SHP77 treated with DMSO at 0.1 percent for 48 hours (cell line): ENCODE measurements at places on chromosomes 6 and 20.

DNA sequence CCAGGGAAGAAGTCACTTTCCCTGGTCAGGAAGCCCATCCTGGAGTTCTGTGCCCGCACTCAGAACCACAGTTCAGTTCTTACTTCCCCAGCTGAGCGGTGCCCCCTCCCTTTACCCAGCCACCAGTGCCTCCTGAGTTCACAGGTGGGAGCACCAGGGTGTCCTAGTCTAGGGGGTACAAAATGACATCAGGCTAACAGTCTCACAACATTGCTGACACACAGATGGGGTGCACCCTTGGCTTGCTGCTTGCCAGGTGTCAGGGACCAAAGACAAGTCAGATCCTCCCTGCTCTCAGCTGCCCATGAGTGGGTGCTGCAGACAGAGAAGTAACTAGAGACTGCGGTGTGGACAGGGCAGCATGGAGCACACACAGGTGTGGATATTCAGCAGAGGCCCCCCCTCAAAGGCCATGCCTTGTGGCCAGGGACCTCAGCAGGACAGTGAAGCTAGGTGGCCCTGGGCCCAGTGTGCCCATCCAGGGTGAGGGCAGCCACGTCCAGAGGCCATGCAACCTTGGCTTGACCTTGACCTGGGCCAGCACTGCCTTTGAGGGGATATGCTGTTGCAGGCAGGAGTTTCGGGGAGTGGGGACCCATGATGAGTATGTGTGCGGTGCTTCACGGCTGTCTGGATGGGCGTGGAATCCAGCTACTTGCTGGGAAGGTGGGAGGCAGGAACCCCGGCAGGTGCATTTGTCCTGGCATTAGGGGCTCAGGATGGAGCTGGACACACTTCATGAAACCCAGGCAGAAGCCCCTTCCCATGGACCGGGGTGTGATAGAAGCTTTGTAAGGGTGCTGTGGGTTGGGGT is 110.4 kb upstream of the FRMD1 start:
- no peak for DNase-seq

DNA sequence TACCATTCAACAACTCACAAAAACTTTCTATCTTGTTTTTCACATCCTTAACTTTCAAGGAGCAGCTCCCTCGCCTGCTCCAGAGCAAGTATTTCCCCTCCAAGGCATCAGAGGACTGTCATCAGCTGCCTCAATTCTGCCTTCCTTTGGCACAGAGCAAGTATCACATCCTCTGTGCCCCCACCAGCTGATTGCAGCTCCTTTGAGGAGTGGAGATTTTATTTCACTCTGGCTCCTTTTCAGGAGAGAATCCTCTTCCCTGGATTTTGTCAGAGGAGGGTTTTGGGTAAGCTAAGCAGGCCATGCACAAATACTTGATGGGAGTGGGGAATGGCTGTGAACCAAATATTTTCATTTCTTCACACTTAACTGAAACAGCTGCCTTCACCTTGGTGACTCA is 610.5 kb upstream of the FLRT3 start:
- no peak for DNase-seq

DNA sequence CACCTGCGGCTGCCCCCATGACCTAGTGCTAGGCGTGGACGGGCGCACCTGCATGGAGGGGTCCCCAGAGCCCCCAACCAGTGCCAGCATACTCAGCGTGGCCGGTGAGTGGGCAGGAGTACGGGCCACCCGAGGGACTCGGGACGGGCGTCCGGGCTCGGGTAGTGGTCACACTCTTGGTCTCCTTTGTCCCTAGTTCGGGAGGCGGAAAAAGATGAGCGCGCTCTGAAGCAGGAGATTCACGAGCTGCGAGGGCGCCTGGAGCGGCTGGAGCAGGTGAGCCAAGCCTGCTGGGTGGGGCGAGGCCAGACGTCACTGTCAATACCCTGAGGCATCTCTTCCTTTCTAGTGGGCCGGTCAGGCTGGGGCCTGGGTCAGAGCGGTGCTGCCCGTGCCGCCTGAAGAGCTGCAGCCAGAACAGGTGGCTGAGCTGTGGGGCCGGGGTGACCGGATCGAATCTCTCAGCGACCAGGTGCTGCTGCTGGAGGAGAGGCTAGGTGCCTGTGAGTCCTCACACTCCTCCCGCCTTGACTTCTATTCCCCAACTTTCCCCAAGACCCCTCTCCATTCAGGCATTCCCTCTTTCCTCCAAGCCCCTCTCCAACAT is 2.9 kb downstream of the EGFL8 start:
- DNase-seq, result no peak

GRCh38 chr6:68634726-68635411 is at the start of gene ADGRB3:
TSS of gene ADGRB3 (plus strand) at chr6:68635282. CDS start at chr6:68638676, 3,394 bp downstream.
- peak; percentile 67 for DNase-seq

- DNase-seq, result no peak
Observed at GRCh38 chr6:78810698-78811097, 56.7 kb upstream of the IRAK1BP1 start.

GRCh38 chr6:72657407-72658197 is 35.7 kb downstream of the KCNQ5 start:
- DNase-seq, result no peak

DNA sequence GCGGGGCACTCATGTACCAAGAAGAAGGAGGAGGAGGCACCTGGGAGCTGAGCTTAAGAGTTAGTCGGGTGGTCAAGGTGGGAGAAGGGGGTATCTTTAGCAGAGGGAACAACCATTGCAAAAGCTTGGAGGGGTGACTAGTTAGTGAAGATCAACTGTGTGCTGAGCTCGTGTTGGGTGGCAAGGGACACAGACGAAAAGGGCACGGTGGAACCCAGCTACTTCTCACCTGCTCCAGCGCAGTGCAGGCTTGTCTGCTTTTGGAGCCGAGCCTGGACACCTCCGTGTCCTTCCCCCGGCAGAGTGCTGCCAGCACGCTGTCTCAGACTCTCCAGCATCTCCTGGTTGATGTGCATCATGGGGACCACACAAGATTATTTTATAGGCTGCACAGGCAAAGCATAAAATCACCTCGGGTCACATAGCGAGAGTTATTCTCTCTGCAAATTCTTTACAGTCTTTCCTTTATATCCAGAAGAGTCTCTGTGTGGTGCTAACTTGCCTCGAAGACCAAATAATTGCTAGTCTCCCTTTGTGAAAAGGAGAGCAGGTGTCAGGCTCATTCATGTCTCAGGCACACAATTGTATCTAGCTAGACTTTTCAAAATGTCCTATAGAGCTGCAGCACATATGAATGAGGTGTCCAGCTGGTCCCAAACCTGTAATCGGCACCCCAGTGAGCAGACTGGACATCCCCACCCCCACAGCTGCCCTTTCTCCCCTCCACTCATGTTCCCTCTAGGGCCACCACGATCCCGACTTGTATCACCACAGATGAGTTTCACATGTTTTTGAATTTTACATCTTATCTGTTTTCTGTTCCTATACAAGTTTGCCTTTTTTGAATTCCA is 123.4 kb downstream of the CEBPB start:
- DNase-seq, result no peak

GRCh38 chr20:58569241-58570125 is 54.3 kb upstream of the APCDD1L start:
- no peak for DNase-seq

DNA sequence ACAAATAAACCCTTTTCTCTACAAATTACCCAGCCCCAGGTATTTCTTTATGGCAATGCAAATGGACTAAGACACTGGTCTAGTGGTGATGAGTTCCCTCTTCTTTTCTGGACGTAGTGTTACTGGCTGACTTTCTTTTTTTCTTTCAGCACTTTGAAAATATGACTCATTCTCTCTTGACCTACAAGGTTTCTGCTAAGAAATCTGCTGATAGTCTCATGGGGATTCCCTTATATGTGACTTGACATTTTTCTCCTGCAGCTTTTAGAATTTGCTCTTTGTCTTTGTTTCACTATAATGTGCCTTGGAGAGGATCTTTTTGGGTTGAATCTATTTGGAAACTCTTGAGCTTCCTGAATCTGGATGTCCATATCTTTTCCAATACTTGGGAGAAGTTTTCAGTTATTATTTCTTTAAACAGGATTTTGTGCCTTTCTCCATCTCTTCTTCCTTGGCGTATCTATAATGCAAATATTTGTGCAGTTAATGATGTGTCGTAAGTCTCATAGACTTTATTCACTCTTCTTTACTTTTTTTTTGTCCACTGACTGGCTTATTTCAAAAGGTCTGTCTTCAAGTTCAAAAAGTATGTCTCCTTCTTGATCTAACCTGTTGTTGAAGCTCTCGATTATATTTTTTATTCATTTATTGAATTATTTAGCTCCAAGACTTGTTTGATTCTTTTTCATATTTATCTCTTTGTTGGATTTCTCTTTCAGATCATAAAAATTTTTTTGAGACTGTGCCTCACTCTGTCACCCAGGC is 42.2 kb upstream of the TPD52L1 start:
- DNase-seq, result no peak

GRCh38 chr6:89146718-89147700 is 1.2 kb downstream of the PM20D2 start:
- DNase-seq, result no peak

DNA sequence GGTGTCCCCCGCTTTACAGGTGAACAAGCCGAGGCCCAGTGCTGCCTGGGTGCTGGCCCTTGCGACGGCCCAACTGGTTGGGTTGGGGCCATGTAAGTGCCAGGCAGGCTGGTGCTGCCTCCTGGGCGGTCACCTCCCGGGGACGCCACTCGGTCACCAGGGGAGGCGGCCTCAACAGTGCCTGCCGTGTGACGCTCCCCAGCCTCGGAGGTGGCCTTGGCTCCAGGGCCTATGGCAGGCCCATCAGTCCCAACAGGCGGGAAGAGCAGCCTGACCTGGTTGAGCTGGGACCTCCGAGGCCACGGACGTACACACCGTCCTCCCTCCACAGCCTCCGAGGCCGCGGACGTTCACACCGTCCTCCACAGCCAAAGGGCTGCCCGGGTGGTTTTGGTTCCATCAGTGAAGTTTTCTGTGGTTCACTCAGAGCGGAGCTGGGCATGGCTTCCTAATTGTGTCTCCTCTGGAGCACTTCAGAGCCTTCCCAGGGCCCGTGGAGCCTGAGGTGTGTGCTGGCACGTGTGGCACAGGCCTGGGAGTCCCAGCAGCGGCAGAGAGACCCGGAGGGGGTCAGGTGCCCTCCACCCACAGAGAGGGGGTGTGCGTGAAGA is 19.3 kb upstream of the SLCO4A1 start:
- DNase-seq, result no peak

- DNase-seq, result no peak
Observed at GRCh38 chr6:33837971-33838665, 34.3 kb upstream of the MLN start.

- no peak for DNase-seq
Observed at GRCh38 chr6:23354004-23354403, 772.0 kb upstream of the NRSN1 start.

DNA sequence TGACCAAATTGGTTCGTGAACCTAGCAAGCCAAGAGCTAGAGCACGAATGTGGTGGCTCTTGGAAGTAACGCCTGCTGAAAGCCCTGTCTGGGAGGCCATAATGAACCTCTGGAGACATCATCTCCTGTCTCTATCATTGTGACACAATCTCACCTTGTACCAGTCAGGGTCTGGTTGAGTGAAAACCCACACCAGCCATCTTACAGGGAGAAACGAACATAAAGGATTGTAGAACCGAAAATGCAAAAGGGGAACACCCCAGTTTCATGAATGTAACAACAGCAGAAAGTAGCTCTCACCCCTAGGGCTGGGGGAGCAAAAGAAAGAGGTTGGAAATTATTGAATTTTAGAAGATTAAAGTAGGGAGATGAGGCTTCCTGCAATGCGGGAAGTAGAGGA is 50.9 kb upstream of the TAB2 start:
- no peak for DNase-seq

GRCh38 chr6:147201885-147202515 is 2.2 kb upstream of the STXBP5 start:
- peak; percentile 19 for DNase-seq

GRCh38 chr6:99521633-99522151 is 6.5 kb upstream of the USP45 start:
- DNase-seq, result no peak

DNA sequence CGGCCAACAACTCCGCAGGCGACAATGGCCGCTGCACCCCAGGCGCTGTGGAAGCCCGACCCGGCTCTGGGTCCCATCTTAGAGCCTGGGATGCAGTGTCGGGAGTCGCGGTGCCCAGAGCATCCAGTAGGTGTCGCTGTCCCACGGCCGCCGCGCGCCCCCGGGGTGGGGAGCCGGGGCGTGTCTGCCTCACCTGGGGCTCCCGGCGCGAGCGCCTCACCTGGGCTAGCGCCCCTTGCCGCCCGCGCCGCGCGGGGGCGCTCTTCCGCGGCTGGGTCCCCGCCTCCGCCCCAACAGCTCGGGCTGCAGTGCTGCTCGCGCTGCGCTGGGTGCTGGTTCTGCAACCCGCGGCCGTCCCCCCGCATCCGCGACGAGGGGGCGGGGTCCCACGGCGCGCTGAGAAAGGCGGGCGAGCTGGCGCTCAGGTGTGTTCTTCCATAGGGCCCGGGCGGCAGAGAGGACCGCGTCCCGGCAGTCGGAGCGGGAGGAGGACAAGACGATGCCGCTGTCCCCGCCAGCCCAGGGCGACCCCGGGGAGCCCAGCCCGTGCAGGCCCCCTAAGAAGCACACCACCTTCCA is at the start of gene CRYBG1:
Gene CRYBG1 (plus strand): TSS at position 308 of the 579 bp plus-strand sequence. CDS start 192 bp downstream, at position 500.
- no peak for DNase-seq

- DNase-seq, result peak; percentile 26
Observed at GRCh38 chr6:125421836-125422235, 120.1 kb upstream of the HDDC2 start.

DNA sequence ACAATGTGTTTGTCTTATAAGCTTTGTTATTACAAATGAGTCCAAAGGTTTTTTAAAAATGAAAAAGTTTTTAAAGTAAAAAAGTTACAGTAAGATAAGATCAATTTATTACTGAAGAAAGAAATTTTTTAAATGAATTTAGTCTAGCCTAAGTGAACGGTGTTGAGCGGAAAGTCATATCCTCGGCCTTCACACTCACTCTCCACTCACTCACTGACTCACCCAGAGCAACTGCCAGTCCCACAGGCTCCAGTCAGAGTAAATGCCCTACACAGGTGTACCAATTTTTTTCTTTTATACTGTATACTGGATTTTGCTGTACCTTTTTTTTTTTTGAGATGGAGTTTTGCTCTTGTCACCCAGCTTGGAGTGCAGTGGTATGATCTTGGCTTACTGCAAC is 42.7 kb upstream of the AGPAT4 start:
- DNase-seq, result no peak

GRCh38 chr6:44286285-44286565 is 16.0 kb downstream of the TMEM151B start:
- DNase-seq, result no peak

- DNase-seq, result no peak
Observed at GRCh38 chr6:33851959-33852358, 48.2 kb upstream of the MLN start.

DNA sequence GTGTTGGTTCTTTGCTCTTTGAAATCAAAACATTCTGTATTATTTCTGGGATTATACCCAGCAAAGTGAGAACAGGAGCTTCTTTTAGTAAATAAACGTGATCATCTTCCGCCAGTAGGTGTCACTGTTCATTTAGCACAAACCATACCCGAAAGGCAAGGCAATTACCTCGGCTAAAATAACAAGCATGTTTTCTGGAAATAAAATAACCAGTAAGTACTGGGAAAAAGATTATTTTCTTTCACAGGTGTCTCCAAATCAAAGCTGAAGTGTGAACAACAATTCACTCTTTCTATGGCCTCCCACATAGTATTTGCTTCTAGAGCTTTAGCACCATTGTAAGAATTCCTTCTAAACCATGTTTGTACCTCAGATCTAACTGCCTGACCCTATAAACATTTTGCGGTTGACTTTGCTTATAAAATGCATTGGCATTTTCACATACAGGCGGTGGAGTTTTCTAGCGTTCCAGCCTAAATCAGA is 144.6 kb upstream of the AGPAT4 start:
- DNase-seq, result peak; percentile 24

GRCh38 chr6:52399511-52400312 is 20.4 kb upstream of the EFHC1 start:
- peak; percentile 33 for DNase-seq

GRCh38 chr6:143247586-143247985 is 186.9 kb downstream of the AIG1 start:
- no peak for DNase-seq
